A549 (cell line): ENCODE measurements at places on chromosomes 12 and 14.

- no peak for DNase-seq
These were observed 25.6 kb downstream of the PTPRQ start for GRCh38 chr12:80469681-80470080.

GRCh38 chr12:66514581-66514980, 164.3 kb downstream of the GRIP1 start:
- DNase-seq = no peak

DNA sequence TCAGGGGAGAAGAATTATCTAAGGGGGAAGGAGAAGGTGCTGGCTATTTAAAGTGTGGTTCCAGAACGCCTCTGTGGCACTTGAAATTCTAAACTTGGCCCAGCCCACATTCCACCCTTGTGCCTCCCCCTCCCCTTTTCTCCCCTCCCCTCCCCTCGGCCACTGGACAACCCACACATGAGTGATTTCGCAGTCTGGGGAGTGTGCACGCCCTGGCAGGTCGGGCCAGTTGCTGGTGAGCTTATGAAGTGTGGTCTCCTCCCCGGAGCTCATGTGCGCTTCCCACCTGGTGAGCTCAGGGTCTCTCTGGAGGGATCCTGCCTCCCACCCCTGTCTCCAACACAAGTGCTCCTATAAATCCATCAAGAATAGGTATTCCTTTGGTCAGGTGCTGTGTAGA, at the start of gene SLC6A13:
TSS of gene SLC6A13 (minus strand) at position 20 of the 400 bp plus-strand sequence. CDS start 2,784 bp downstream, outside the sequence.
- DNase-seq = no peak

- DNase-seq = no peak
These were observed 55.4 kb downstream of the TMEM132C start for GRCh38 chr12:128322341-128322740.
